ENCODE measurements at places on chromosomes 16 and 17. TPM values are rescaled to one million over a fixed set of nuclear protein-coding genes. Genes with fewer than 3 reads are reported as not detected.

C17orf67 gene
- 0.73 TPM for total RNA-seq

KRTAP4-5 gene
- total RNA-seq: not detected

ZNF668 gene
- total RNA-seq: 12.7 TPM

HSPB9 gene
- not detected for total RNA-seq

PPY gene
- not detected for total RNA-seq

KRTAP2-3 gene
- not detected for total RNA-seq

CACNB1 gene
- 7.9 TPM for total RNA-seq
